ENCODE measurements at places on chromosomes 12 and 14. TPM values are rescaled to one million over a fixed set of nuclear protein-coding genes. Genes with fewer than 3 reads are reported as not detected.

ETFRF1 gene
- total RNA-seq: 7.6 TPM

RTRAF gene
- total RNA-seq: 192 TPM

CEBPE gene
- total RNA-seq: not detected

RERGL gene
- total RNA-seq: not detected

ASPG gene
- total RNA-seq: not detected

AREL1 gene
- total RNA-seq: 45.9 TPM

NTS gene
- total RNA-seq: 0.56 TPM

PPP4R3A gene
- 65.3 TPM for total RNA-seq

PRPH gene
- 0.13 TPM for total RNA-seq

KRT74 gene
- not detected for total RNA-seq

Measured in HT1080 (cell line).